ENCODE measurements at places on chromosomes 6 and 20.
A peak's percentile ranks its signal among the peaks of the same experiment; 100 is the strongest.

DNA sequence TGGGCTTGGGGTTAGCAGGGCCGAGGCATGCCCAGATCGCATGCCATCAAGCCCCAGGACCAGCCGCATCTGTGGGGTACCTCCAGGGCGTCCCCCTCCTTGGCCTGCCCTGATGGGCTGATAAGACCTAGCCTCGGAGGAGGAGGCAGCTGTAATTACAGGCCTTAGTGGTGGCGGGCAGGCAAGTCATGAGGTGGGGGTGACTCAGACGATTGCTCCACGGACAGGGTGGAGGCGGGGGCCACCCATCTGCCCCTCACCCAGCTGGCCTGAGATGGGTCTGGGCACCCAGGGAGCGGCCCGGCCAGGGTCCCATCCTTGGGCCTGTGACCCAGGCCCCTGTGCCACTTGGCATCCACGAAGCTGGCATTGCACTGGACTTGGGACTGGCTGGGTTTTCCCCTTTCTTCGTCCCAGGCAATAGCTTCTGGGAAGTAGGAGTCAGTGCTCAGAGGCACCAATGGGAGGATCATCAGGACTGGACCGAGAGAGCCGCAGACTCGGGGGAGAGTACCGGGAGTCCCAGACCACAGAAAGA, 57.5 kb downstream of the CEBPB start:
- H3K27ac ChIP-seq, result no peak overlapping the region
- no peaks in the 10 kb centered on the region for H3K27me3 ChIP-seq
- no peak overlapping the region for H3K4me3 ChIP-seq
- peaks cover 15% of the 10 kb centered on the region for H3K4me1 ChIP-seq
- peak; percentile 63 for DNase-seq
- H3K36me3 ChIP-seq, result no peaks in the 10 kb centered on the region

DNA sequence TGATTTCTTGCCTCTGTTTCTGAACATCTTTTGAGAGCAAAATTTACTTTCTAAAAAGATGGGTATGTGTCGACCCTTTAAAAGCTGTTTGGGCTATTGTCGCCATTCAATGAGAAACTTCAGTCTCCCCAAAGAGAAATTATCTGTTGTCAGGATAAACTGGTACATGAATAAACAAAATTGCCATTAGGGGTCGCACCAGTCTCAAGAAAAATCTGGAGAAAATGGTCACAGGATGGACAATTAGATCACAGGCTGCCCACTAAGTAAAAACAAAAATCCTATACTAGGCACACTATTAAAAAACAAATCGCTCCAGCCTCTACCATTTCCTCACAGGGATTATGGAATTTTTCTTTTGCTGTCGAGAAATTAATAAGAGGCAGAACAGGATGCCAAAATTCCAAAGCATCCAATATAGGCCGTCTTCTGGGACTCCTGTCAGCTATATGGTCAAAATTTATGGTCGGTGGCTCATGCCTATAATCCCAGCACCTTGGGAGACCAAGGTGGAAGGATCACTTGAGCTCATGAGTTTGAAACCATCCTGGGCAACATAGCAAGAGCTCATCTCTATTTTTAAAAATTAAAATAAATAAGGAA, 5.5 kb upstream of the HLA-E start:
- H3K27ac ChIP-seq, result no peak overlapping the region
- peak; percentile 74 for DNase-seq
- no peaks in the 10 kb centered on the region for H3K36me3 ChIP-seq
- H3K4me1 ChIP-seq, result no peaks in the 10 kb centered on the region

- no peak overlapping the region for H3K4me3 ChIP-seq
- H3K27ac ChIP-seq, result no peak overlapping the region
- peaks cover 3% of the 10 kb centered on the region for H3K36me3 ChIP-seq
- no peak for DNase-seq
These were observed 136.4 kb downstream of the EYA2 start for GRCh38 chr20:47031004-47031403.

- no peaks in the 10 kb centered on the region for H3K36me3 ChIP-seq
- peaks cover 5% of the 10 kb centered on the region for H3K4me1 ChIP-seq
- no peak overlapping the region for H3K4me3 ChIP-seq
- H3K27me3 ChIP-seq, result no peaks in the 10 kb centered on the region
- no peak for DNase-seq
These were observed 153.6 kb downstream of the NFATC2 start for GRCh38 chr20:51388756-51389542.

GRCh38 chr6:136112262-136112661, 137.8 kb downstream of the MTFR2 start:
- H3K27ac ChIP-seq, result no peak overlapping the region
- DNase-seq, result no peak
- peaks cover 25% of the 10 kb centered on the region for H3K36me3 ChIP-seq
- peaks cover 15% of the 10 kb centered on the region for H3K4me1 ChIP-seq
- H3K4me3 ChIP-seq, result no peak overlapping the region
- no peaks in the 10 kb centered on the region for H3K27me3 ChIP-seq

DNA sequence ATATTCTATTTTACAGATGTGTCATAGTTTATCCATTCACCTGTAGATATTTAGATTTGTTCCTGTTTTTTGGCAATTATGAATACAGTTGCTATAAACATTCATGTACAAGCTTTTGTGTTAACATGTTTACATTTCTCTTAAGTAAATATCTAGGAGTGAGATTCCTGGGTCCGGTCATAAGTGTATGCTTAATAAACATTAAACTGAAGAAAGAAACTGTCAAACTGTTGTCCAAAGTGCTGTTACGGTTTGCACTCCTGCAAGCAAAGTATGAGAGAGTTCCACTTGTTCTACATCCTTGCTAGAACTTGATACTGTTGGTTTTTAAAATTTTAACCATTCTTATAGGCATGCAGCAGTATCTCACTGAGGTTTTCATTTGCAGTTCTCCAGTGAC, 138.6 kb downstream of the RALGAPA2 start:
- H3K4me1 ChIP-seq, result no peaks in the 10 kb centered on the region
- no peak overlapping the region for H3K4me3 ChIP-seq
- H3K27me3 ChIP-seq, result no peaks in the 10 kb centered on the region
- H3K36me3 ChIP-seq, result no peaks in the 10 kb centered on the region
- H3K27ac ChIP-seq, result no peak overlapping the region
- DNase-seq, result no peak

DNA sequence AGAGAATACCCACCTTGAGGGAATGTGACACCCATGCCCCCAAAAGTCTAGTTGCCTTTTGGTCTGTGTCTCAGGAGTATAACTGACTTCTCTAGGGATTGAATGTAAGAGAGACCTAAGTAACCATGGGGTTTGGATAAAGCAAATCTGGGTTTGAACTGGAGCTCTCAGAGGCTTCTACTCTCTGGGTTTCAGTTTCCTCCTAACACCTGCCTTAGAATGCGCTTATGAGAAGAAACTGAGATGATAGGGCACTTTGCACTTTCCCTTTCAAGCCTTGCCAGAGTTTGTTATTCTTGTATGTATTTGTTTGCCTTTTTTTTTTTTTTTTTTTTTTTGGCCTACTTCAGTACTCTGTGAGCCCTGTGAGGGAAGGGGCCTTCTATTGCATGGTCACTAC, 19.4 kb downstream of the SDHAF4 start:
- no peak overlapping the region for H3K4me3 ChIP-seq
- no peaks in the 10 kb centered on the region for H3K27me3 ChIP-seq
- H3K4me1 ChIP-seq, result no peaks in the 10 kb centered on the region
- no peak overlapping the region for H3K27ac ChIP-seq
- 0 out of 2 replicates have a peak, but pooled peaks cover 1% of the 10 kb centered on the region for H3K36me3 ChIP-seq

DNA sequence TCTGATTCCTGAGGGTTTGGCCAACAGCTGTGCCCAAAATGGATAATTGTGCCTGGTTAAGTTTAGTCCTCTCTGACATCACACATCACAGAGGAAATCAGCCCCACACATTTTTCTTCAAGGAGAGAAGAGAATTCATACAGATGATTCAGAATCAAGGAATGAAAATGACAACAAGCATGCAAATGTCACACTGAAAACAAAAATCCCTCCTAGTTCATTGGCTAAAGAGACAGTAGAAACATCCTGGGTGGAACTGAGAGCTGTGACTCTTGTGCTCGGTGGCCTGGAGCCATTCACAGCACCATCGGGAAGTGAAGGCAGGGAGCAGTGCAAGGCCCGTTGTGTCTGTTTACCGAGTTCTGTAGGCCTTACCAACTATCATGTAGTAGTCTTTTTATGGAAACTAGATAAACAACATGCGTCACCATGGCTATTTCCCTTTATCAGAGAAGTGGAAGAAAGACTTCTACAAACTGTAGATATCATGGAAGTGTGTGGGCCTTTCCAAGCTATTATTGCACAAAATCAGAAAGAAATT, 81.7 kb upstream of the TENT5A start:
- DNase-seq, result peak; percentile 55
- no peak overlapping the region for H3K4me3 ChIP-seq
- peaks cover 4% of the 10 kb centered on the region for H3K4me1 ChIP-seq
- H3K27ac ChIP-seq, result peak overlapping the region; percentile 40

GRCh38 chr6:166496460-166496859, 90.0 kb downstream of the RAMACL start:
- no peaks in the 10 kb centered on the region for H3K4me1 ChIP-seq
- no peak overlapping the region for H3K27ac ChIP-seq
- DNase-seq, result no peak
- H3K4me3 ChIP-seq, result no peak overlapping the region
- no peaks in the 10 kb centered on the region for H3K27me3 ChIP-seq

DNA sequence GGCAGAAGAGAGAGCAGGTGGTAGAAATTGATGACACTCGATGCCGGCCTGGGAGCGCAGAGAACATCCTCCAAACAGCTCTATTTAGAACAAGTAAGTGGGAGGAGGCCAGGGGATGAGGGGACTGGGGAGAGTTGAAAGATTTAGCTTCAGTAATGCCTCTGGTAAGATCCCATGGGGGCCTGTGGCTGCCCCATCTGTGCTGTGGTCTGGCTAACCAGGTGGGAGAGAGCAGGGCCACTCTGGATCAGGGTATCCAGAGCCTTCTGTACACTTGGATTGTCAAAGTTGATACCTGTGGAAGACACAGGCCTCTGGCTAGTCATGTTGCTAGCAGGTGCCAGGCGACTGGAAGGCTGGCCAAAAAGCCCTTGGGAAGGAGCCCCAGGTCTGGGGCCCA, 27.6 kb downstream of the NCOA5 start:
- no peak overlapping the region for H3K27ac ChIP-seq
- peaks cover 8% of the 10 kb centered on the region for H3K27me3 ChIP-seq
- no peak overlapping the region for H3K4me3 ChIP-seq
- peaks cover 52% of the 10 kb centered on the region for H3K36me3 ChIP-seq
- DNase-seq, result no peak
- no peaks in the 10 kb centered on the region for H3K4me1 ChIP-seq

DNA sequence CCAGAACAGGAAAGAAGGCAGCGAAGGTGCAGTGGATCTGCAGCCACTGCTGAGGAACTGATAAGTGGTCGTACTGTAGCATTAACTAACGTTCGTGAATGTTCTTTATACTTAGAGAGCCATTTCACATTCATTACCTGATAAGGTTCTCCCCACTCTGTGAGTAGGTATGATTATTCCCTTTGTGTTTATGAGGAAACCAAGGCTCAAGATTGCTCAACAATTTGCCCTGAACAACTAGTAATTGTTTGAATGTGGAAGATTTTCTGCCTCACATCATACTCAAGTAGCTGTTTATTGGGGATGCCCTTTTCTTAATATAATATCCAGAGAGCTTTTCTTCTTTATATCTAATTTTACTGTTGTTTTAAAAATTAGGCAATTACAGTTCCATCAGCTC, 24.9 kb upstream of the ELOVL5 start:
- no peaks in the 10 kb centered on the region for H3K36me3 ChIP-seq
- H3K4me3 ChIP-seq, result no peak overlapping the region
- no peak overlapping the region for H3K27ac ChIP-seq
- H3K27me3 ChIP-seq, result peaks cover 22% of the 10 kb centered on the region

Data from IMR-90 (cell line).